ELR (cell line): ENCODE measurements at places on chromosomes 3 and 15.

- peak; percentile 11 for DNase-seq
Observed at GRCh38 chr3:39592311-39593050, 125.0 kb downstream of the MOBP start.

DNA sequence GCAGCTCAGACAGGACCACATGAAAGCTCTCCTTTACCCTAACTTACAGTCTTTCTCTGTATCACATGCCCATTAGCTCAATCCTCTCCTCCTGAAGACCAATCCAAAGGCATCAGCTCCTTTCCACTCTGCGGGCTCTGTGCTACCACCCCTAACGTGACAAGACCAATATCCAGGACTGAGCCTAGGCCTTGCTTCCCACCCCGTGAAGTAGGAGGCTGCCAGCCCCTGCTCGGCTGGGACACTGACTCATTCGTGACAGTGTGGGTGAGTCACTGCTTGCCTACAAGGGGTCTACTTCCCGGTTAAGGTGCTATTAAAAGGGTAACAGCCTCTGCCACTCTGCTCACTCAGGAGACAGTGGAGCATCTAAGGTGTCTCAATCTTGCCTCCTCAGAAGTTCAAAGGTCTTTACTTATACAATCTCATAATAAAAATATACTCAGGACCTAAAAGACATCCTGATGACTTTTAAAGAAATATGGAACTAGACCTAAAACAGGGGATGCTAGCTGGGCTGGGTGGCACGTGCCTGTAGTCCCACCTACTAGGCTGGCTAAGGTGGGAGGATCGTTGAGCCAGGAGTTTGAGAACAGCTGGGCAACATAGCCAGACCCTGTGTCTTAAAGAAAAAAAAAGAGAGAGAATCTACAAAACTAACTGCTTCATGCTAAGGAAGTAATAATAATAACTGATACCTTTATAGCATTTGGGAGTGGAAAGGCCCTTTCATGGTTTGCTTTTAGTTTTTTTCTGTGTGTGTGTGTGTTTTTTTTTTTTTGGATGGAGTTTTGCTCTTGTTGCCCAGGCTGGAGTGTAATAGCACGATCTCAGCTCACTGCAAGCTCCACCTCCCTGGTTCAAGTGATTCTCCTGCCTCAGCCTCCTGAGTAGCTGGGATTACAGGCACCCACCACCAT is 55.0 kb downstream of the TMEM44 start:
- DNase-seq: peak; percentile 98

GRCh38 chr3:139978966-139979365 is 44.0 kb downstream of the CLSTN2 start:
- no peak for DNase-seq

- DNase-seq: no peak
Observed at GRCh38 chr3:73148682-73149081, 87.2 kb downstream of the EBLN2 start.

GRCh38 chr15:85563731-85564130 is 183.3 kb downstream of the AKAP13 start:
- DNase-seq: no peak
